ENCODE measurements at places on chromosomes 11 and 22. TPM values are rescaled to one million over a fixed set of nuclear protein-coding genes. Genes with fewer than 3 reads are reported as not detected.

OR51I1 gene
- total RNA-seq, result not detected

KIRREL3 gene
- 0.82 TPM for total RNA-seq

CD3G gene
- total RNA-seq, result not detected

SYCE3 gene
- total RNA-seq, result not detected

FAM111B gene
- total RNA-seq, result 0.37 TPM

GAL3ST1 gene
- total RNA-seq, result 24.2 TPM

FADS1 gene
- total RNA-seq, result 4.1 TPM

NXPE1 gene
- 449 TPM for total RNA-seq

DEFB131B gene
- total RNA-seq, result not detected

MUC5B gene
- total RNA-seq, result 62.8 TPM

DNA sequence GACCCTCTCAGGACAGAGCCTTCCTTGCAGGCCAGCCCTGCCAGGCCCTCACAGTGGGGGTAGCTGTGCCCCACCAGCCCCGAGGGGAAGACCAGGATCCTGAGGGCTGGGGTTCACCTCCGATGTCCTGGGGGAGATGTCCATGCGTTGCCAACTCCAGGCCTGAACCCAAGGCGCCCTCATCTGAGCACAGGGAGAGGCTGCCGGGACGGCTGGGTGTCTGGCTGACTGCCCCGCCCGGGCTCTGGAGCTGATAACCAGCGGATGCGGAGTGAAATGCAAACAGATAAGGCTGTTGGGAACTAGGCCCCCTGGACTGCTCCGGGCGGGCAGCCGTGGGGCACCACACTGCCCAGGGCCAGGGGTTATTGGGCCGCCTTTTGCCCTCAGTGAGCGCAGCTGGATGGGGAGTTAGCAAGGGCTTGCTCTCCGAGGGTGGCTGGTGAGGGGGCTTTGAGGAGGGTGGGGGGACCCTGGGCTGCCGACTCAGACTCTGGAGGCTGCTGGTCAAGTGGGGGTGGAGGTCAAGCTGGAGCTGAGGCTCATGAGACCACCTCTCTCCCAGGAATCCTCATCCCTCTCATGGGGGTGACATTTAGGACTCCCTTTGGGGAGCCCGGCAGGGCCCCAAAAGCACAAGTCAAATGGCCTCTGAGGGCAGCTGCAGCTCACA lies 5.6 kb upstream of the MUC6 start:
- H3K27me3 ChIP-seq, result peaks cover 49% of the 10 kb centered on the region
- peaks cover 4% of the 10 kb centered on the region for H3K4me1 ChIP-seq
- no peak overlapping the region for H3K27ac ChIP-seq
- peak; percentile 53 for DNase-seq
- no peaks in the 10 kb centered on the region for H3K36me3 ChIP-seq

- H3K4me3 ChIP-seq, result no peak overlapping the region
- no peak for DNase-seq
- no peaks in the 10 kb centered on the region for H3K4me1 ChIP-seq
- no peaks in the 10 kb centered on the region for H3K27me3 ChIP-seq
- no peaks in the 10 kb centered on the region for H3K36me3 ChIP-seq
- no peak overlapping the region for H3K27ac ChIP-seq
These were observed 583.7 kb downstream of the BRD1 start for GRCh38 chr22:49243965-49244364.

DNA sequence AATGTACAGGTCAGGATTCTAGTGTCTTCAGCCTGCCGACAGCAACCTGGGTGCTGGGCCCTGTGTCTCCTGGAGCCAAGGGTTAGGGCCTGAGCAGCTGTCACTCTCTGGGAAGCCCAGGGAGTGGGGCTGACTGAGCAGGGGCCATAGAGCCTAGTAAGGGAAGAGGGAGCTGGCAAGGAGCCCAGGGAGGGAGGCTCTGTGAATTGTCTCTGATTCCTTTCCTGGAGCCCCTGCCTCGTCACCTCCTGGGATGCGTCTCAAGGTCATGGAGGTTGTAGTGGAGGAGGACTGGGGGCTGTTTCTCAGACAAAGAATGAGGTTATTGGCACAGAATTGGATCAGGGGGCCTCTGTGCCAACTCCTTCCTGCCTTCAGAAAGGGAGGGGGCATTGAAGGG lies 11.8 kb downstream of the SOX10 start:
- DNase-seq, result no peak
- no peak overlapping the region for H3K27ac ChIP-seq
- H3K4me3 ChIP-seq, result no peak overlapping the region
- H3K4me1 ChIP-seq, result no peaks in the 10 kb centered on the region
- H3K36me3 ChIP-seq, result peaks cover 12% of the 10 kb centered on the region

DNA sequence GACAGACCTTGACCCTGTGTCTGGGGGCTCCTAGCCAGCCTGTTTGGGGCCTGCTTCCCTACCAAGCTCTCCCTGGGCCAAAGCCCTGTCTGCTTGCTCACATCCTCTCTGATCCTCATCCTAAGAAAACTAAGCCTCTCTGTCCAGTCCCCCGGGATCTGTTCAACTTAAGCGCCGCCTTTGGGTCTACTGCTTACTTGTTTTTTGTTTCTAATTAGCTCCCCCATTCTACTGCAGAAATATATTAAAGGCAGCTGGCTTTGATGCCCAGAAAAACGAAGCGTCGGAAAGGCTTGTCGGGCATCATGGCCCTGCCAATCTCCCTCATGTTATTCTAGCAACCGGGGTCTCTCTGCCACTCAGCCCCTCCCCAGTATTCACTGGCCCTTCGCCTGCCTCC lies 3.4 kb downstream of the DSCAML1 start:
- DNase-seq, result no peak
- H3K4me1 ChIP-seq, result peaks cover 21% of the 10 kb centered on the region
- no peaks in the 10 kb centered on the region for H3K36me3 ChIP-seq
- no peak overlapping the region for H3K4me3 ChIP-seq

- H3K4me3 ChIP-seq, result no peak overlapping the region
- no peaks in the 10 kb centered on the region for H3K36me3 ChIP-seq
- no peaks in the 10 kb centered on the region for H3K4me1 ChIP-seq
These were observed 624 bp upstream of the B4GALNT4 start for GRCh38 chr11:368414-369335.

DNA sequence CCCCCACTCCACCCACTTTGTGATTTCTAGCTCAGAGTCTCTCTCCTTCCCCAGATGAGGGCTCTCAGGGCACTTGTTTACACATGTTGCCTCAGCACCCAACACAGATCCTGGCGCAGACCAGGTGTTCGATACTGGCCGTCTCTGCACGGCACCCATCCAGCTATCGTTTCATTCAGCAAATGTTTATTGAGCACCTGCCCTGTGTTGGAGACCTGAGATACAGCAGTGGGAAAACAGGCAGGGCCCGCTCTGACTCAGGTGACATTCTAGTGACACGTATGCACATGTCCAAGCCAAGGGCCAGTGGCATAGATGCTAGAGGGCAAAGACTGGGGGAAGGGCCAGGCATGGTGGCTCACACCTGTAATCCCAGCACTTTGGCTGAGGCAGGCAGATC lies 71.9 kb downstream of the NFAM1 start:
- H3K27ac ChIP-seq, result no peak overlapping the region
- no peaks in the 10 kb centered on the region for H3K36me3 ChIP-seq

- no peaks in the 10 kb centered on the region for H3K27me3 ChIP-seq
- H3K27ac ChIP-seq, result peak overlapping the region; percentile 48
- H3K4me3 ChIP-seq, result no peak overlapping the region
These were observed 36.9 kb downstream of the PPP2R1B start for GRCh38 chr11:111729071-111729830.

DNA sequence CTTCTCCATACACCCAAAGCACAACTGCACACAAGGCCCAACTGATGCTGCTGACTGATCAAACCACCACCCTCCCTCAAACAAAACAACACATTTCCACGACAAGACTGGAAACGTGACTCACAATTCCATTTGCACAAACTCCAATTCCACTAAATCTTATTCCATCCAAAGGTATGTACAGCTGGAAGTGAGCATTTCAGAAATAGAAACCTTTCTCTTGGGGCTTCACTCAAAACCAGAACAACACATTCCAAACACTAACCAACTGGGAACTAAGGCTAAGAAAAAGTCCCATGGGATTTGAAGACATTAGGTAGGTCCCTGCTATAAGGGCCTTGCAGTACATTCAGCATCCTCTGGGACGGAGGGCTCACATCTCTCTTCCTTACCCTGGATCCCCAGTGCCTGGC lies 19.6 kb downstream of the MORC2 start:
- H3K27ac ChIP-seq, result no peak overlapping the region
- peaks cover 16% of the 10 kb centered on the region for H3K4me1 ChIP-seq
- H3K4me3 ChIP-seq, result no peak overlapping the region
- H3K36me3 ChIP-seq, result no peaks in the 10 kb centered on the region

GRCh38 chr11:128825050-128825784 lies 41.9 kb downstream of the KCNJ1 start:
- DNase-seq, result no peak
- no peak overlapping the region for H3K27ac ChIP-seq
- H3K4me3 ChIP-seq, result no peak overlapping the region
- no peaks in the 10 kb centered on the region for H3K27me3 ChIP-seq
- no peaks in the 10 kb centered on the region for H3K4me1 ChIP-seq
- H3K36me3 ChIP-seq, result no peaks in the 10 kb centered on the region

DNA sequence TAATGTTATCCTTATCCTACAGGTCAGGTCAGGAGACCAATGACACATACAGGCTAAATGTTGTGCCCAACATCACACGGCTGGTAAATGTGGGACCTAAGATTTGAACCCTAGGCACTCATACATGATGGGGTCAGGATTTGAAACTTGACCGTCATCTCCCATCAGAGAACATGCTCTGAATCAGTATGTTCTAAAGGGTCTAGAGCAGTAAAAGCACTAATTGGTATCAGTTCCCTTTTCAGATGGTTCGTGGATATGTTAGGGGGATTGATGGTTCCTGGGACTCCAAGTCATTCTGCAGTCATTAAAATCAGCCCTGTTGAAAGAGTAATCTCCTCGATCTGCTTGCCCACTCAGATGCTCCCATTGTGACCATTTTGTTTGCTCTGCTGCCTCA lies 65.5 kb downstream of the BMAL1 start:
- DNase-seq, result no peak
- H3K27ac ChIP-seq, result no peak overlapping the region
- no peak overlapping the region for H3K4me3 ChIP-seq
- H3K4me1 ChIP-seq, result peaks cover 21% of the 10 kb centered on the region
- no peaks in the 10 kb centered on the region for H3K36me3 ChIP-seq

DNA sequence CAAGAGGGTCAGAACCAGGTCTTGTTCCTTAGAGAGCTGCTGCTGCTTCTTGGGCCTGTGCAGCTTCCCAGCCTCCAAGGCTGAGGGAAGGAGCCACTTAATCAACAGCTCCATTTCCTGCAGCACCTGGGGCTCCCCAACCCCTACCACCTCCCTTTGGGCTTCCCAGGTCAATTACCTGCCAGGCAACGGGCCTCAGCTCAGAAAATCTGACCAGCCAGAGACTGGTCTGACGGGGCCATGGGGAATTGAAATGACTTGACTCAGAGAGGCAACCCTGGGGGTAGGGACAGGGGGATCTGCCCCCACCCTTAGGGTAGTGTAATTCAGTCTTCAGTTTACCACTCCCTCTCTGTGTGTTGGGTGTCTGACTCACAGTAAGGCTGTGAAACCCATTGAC lies 4.7 kb upstream of the MAJIN start:
- H3K36me3 ChIP-seq, result no peaks in the 10 kb centered on the region
- no peak overlapping the region for H3K4me3 ChIP-seq
- H3K4me1 ChIP-seq, result peaks cover 8% of the 10 kb centered on the region
- H3K27ac ChIP-seq, result no peak overlapping the region

GRCh38 chr11:35582033-35582432 lies 36.2 kb upstream of the FJX1 start:
- DNase-seq, result no peak
- no peaks in the 10 kb centered on the region for H3K36me3 ChIP-seq
- H3K4me1 ChIP-seq, result no peaks in the 10 kb centered on the region
- no peak overlapping the region for H3K27ac ChIP-seq

GRCh38 chr22:29150701-29151100 lies 55.0 kb upstream of the EMID1 start:
- H3K36me3 ChIP-seq, result no peaks in the 10 kb centered on the region
- no peak overlapping the region for H3K4me3 ChIP-seq
- no peak for DNase-seq
- peak overlapping the region; percentile 7 for H3K27ac ChIP-seq

DNA sequence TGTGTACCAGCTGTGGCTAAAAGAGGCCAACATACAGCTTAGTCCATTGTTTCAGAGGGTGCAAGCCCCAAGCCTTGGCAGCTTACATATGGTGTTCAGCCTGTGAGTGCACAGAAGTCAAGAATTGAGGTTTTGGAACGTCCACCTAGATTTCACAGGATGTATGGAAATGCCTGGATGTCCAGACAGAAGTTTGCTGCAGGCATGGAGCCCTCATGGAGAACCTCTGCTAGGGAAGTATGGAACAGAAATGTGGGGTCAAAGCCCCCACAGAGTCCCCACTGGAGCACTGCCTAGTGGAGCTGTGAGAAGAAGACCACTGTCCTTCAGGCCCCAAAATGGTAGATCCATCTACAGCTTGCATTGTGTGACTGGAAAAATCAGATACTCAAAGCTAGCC lies 42.2 kb upstream of the PTH start:
- H3K27me3 ChIP-seq, result no peaks in the 10 kb centered on the region
- no peaks in the 10 kb centered on the region for H3K4me1 ChIP-seq
- DNase-seq, result no peak
- H3K4me3 ChIP-seq, result no peak overlapping the region

GRCh38 chr11:34783816-34784317 lies 132.3 kb downstream of the APIP start:
- no peaks in the 10 kb centered on the region for H3K27me3 ChIP-seq
- H3K27ac ChIP-seq, result no peak overlapping the region
- no peak overlapping the region for H3K4me3 ChIP-seq
- no peaks in the 10 kb centered on the region for H3K4me1 ChIP-seq

DNA sequence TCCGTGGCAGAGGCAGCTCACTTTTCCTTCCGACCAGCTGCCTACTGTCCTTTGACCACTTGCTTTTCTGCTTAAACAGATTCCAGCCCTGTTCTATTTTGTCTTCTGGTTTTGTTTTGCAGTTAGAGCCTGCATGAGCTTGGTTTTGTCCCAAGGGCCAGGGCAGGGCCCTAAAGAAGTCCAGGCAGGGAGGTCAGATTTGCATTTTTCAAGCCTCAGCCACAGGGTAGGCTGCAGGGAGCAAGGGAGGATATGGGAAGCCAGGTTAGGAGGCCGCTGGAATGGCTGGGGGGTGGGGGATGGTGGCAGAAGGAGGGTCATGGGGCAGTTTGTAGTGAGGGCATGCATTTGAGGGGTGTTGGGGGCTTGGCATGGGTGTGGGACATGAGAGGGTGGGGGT lies 23.1 kb downstream of the FADD start:
- H3K36me3 ChIP-seq, result no peaks in the 10 kb centered on the region
- peak overlapping the region; percentile 79 for H3K27ac ChIP-seq

DNA sequence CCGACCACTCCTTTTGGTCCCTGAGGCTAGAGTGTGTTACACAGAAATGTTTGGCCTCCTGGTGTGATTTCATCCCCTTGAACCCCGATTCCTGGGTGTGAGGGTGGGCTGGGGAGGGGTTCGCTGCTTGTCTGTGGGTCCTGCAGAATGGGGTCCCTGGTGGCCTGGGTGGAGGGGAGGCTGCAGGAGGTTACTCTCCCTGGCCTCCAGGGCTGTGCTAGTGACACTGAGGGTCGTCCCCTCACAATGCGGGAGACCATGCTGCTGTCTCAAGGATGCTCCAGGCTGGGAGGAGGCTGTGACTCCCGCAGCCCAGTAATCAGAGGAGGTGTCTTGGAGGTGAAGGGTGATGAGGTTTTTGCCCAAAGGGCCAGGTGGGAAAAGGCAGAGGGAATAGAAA lies 17.0 kb upstream of the OMP start:
- no peak overlapping the region for H3K4me3 ChIP-seq
- H3K4me1 ChIP-seq, result peaks cover 49% of the 10 kb centered on the region
- no peaks in the 10 kb centered on the region for H3K36me3 ChIP-seq
- no peaks in the 10 kb centered on the region for H3K27me3 ChIP-seq
- H3K27ac ChIP-seq, result peak overlapping the region; percentile 88
- peak; percentile 6 for DNase-seq
